ENCODE measurements at places on chromosomes 7 and 10.

DNA sequence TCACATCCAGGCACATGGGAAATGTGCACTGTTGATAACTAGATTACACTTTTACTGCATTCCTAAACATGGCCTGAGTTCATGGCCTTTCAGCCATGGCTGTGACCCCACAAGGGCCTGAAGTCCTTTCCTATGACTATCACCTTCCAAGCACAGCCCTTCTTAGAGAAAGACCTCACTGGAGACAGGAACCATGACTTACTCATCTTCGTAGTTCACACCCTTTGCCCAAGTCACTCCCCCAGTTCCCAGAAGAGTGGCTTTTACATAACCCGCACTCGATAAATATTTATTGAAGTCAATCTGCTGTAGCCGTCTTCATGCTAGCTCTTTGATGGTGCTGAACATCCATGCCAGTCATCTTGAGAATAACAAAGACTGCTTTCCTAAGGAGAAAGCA lies 632.5 kb upstream of the NRP1 start:
- DNase-seq, result no peak

DNA sequence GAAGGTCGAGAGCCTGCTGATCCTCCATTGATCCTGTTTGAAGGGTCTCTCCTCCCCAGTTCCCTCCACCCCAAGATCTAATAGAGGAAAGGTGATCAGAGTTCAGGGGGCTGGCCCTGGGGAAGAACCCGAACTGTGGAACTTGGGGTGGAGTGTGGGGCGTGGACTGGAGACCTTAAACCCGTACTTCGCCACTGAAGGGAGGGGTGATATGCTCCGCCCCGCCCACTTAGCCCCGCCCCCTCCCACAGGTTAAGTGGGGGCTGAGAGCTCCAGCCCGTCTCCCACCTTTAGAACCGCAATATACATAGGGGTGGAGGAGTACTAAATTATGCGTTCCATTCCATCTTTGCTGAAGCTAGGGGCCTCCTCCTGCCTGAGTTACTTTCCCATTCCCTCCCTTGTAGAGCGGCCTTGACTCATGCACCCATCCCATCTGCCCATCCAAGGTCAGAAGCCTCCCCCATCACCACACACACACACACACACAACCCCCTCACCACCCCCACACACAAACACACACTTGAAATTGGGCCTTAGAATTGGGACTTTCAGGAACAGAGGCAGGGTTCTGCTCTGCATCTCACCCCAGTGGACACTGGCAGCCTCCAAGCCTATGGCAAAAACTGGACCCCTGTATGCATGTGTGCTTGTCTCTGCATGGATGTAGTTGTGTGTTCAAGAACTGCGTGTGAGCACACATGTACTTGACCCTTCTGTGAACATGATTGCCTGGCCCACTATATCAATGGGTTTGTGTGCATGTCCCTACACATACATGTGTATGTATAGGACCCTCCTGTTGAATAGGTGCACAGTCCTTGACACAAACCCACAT lies 991 bp downstream of the SEMA4G start:
- no peak for DNase-seq

- DNase-seq, result no peak
These were observed 33.7 kb downstream of the MASTL start for GRCh38 chr10:27188897-27189296.

DNA sequence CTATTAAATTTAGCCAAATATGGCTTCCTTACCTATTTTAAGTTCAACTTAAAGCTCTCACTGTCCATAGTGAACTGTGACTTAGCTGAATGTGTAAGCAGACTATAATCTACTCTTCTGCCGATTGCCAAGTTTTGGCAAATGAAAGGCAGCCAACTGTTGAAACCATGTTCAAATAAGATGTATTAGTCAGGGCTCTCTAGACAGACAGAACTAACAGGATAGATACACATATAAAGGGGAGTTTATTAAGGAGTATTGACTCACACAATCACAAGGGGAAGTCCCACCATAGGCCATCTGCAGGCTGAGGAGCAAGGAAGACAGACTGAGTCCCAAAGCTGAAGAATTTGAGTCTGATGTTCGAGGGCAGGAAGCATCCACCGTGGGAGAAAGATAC lies 837.7 kb upstream of the AUTS2 start:
- no peak for DNase-seq

GRCh38 chr10:70331160-70331485 lies 47.3 kb upstream of the NPFFR1 start:
- DNase-seq, result no peak

DNA sequence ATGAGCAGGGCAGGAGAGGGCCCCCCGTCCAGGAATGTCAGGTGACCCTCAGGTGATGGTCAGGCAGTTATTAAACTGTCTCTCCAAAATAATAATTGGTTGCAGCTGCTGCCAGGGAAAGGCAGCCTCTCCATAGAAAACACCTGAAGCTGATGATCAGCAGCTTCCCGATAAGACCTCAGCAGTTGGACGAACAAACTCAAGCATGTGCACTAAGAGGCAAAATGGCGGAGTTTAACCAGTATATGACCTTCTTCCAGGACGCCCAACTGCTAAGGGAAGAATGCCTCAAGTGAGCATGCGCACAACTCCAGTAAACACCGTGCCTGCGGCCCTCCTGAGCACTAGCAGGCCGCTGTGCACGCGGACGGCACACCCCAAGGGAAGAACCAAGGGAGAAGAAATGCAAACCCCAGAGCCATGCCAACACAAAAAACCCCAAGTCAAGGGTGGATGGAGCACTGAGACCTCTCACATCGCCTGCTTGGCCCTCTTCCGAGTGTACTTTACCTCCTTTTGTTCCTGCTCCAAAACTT lies 38.9 kb upstream of the ADARB2 start:
- DNase-seq, result no peak
